ENCODE measurements at places on chromosomes 1 and 21.

GRCh38 chr1:225767634-225768540, 9.7 kb upstream of the SRP9 start:
- no peak for ATAC-seq

DNA sequence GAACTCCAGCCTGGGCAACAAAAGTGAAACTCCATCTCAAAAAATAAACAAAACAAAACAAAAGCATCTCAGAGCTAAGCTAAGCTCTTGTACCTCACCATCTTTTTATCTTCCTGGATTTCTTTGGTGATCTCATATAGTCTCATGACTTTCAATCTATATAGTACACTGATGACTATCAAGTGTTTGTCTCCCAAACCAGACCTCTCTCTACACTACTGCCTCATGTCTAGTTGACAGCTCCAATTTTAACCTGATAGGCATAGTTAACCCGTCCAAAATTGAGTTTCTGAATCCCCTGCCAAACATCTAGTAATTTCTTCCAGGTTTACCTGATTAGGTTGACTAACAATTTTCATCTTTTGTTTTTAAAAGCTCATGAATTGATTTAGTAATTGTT, 151.7 kb downstream of the COP1 start:
- ATAC-seq: no peak

DNA sequence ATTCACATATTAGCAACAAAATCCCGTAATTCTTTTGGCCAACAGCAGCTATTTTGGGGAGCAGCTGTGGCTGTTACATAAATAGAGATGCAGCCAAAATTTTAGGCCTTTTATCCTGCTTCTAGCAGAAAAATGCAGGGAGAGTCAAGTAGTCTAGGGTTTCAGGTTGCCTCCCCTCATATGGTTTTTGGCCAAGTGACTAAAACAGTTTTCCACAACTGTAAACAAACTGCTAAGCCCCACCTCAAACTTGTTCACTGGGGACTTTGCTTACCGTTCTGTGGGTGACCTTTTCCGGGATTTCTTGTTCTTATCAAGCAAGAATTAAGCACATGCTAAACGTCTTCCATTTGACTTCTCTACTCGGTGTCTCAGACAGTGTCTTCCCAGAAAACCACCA, 133.4 kb downstream of the EDEM3 start:
- ATAC-seq: no peak

DNA sequence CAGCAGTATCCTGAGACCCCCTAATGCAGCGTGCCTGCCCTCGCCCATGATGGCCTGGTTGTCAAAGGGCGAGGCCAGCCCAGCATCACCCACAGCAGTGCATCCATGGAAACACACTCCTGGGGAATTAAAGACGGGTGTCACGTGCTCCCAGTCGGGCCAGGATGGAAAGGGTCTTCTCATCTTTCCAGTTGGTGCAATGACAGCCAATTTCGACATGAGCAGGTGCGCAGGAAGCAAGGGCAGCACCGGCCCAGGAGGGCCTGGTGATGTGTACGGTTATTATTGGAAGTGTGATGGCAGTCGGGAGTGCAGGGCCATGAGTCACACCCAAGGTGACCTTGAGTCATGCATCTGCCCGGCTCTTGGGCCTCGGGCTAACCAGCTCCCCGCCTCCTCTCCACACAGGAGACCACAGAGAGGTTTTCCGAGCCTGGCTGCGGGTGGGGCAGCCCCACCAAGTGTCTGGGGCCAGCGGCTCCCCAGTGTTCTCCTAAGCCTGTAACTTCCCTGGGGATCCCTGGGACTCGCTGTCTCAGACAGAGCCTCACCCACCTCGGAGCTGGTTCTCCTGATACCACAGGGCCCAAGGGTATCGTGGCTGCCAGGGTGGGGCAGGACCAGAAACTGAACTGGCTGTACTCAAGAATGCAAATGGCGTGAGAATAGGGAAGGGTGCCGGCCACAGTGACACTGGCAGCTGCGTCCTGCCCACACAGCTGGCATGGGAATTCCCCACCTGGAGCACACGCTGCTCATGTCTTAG, 119.8 kb downstream of the SIK1 start:
- peak; percentile 88 for ATAC-seq

DNA sequence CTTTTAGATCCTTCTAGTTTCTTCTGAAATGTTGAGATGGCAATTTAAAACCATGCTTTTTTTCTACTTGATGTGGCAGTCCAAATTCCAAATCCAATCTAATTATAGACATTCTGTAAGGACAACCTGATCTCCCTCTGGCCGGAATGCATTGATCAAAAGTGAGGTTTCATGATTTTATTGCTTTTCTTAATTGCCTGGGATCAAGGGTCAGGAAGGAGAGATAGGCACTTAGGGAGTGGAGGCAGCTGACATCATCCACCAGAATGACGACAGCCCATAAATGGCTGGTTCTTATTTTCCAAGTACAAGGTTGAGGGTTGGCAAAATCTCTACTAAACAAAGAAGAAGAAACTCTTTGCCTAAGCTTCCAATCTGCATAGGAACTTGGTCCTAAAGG, 46.4 kb upstream of the SCCPDH start:
- ATAC-seq: no peak

GRCh38 chr1:119697598-119697997, 14.1 kb upstream of the PHGDH start:
- no peak for ATAC-seq

DNA sequence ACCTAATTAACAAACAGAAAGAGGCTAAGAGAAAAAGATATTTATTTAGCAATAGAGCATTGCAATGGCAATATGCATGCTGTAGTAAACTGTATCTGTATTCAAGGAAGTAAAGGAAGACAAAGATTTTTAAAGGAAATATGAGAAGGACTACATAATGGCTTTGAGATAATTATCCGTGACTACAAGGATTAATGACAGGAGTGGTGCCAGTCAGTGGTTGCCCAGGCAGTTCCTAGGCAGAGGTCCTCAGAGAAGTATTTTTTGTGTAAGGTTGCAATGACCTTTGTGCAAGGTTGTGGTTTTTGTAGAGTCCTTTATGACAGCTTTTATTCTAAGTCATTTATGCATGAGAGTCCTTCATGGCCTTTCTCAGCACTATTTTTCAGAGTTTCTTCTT, 711.1 kb upstream of the CHRM3 start:
- no peak for ATAC-seq

DNA sequence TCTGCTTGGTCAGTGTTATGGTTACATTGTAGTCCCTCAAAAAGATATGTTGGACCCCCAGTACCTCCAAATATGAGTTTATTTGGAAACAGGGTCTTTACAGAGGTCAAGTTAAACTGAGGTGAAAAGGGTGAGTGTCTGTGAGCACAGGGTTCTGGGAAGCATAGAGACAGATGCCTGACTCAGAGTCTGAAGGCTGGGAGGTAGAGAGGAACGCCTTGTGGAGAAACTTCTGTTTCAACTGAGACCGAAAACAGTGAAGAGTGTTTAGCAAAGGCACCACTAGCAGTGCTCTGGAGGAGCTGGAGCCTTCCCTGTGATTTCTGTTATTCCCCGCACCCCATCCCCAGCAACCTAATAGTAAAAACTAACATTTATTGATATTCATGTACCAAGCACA, 65.2 kb upstream of the LRRC8D start:
- no peak for ATAC-seq

DNA sequence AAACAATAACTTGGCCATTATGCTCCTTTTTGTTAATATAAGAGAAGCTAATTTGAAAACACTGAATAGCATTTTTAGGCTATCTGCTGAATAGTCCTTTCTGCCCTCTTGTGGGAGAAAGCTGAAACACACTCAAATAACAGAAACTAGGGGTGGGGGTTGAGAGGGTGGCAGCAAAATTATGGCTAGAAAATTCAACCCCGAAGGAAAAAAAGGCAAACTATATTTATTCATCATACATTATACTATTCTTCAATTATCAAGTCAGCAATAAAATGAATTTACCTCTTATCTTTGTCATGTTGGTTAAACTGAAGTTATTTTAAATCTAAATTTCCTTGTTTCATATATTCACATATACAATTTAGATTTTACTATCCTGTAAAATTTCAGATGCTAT, 255.9 kb downstream of the FAF1 start:
- ATAC-seq: no peak

DNA sequence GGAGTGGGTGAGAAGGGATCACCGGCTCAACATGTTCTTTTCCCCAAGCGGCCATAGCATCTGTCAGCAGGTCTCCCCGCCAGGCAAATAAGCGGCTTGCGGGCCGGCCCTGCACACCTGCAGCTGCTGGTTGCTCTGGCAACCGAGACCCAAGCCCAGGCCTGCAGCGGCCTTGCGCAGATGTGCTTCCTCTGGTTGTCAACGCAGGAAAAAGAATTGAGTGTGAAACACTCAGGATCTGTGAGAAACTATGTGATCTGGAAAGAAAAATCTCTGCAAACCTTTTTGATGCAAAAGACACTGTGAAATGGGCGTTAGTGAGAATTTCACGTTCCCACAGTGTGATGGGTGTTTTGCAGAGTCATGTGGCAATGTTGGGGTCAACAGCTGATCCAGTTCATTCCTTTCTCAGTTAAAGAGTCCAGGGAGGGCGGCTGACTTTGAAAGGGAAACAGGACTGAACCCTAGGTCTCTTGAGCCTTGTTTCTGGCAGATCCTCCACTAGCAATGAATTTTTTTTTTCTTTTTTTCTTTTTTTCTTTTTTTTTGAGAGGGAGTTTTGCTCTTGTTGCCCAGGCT, 28.4 kb downstream of the TOMM20 start:
- ATAC-seq: no peak

DNA sequence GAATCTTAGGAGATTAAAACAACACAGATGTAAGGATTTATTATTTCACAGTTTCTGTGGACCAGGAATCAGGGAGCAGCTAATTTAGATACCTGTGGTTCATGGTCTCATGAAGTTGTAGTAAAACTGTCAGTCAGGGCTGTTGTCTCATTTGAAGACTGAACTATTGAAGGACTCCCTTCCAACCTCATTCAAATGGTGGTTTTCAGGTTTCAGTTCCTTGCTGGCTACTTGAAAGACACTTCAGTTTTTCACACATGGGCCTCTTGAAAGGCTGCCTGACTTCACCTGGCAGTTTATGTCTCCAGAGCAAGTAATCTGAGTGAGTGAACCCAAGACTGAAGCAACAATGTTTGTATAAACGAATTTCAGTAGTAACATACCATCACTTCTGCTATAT, 915.9 kb downstream of the PLA2G4A start:
- no peak for ATAC-seq

DNA sequence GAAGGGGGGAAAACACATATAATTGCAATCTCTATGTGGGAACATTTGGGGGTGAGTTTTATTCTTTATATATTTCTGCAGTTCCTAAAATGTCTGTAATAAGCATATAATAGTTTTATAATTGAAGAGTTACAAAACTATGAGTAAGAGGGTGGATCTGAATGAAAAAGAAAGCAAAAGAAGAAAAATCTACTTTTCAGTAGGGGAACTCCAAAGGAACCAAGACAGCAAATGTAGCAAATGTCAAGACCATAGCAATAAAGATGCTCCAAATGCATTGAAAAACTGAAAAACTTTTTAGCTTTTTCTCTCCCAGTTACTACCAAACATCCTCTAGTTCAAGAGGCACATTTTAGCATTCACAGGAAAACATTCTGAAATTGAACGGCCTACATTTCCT, 434.8 kb downstream of the LMO4 start:
- ATAC-seq: no peak

DNA sequence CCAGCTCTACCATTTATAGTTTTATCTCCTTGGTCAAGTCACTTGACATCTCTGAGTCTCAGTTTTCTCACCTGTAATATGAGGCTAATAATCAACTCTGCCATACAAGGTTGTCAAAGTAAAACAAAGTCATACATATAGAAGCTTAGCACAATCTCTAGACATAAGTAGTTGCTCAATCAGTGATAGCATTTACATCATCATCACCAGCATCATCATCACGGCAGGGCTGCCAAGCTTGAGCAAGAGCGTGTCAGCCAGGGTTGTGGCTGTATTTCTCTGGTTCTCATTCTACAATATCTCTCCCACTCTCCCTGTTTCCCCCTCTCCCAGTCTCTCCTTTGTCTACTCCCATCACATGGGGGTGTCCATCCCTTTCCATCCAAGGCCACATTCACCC, 41.7 kb upstream of the COA6 start:
- no peak for ATAC-seq

GRCh38 chr1:30783256-30783915, 25.8 kb upstream of the LAPTM5 start:
- ATAC-seq: no peak

- peak; percentile 70 for ATAC-seq
These were observed 5.3 kb downstream of the MRPS15 start for GRCh38 chr1:36458910-36459309.

DNA sequence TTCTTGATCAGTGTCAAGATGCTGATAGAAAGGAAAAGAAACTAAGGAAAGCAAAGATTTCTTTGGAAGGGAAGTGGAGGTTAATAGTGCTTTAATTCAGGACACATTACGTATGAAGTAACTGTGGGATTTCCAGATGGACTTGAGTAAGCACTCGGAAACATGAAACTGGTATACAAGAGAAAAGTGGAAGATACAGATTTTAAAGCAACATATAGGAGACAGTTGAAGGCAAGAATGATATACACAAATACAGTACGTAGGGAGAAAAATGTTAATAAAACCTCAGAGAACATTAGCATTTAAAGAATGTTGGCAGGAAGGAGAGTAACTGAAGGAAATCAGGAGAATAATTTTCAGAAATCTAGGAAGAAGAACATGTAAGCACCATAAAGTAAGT, 730.9 kb upstream of the ADGRL2 start:
- no peak for ATAC-seq

DNA sequence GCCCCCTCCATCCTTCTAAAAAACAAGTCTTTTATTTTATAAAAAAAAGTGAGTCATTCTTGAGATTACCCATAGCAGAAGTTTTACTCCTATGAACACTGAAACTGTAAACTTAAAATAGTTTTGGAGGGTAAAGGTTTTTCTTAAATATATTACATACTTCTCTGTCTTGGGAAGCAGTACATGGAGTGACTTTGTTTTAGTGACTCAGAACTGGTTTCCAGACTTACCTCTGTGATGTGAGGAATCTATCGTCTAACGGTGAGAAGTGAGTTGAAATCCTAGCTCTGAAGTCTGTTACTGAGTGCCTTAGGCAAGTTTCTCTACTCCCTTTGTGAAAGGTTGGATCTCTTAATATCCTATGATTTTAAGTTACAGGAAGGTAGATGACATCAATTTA, 176.3 kb upstream of the POU3F1 start:
- no peak for ATAC-seq

- ATAC-seq: no peak
These were observed 338.1 kb downstream of the RPS6KC1 start for GRCh38 chr1:213389061-213389581.

GRCh38 chr1:28832966-28833365, 21.0 kb downstream of the OPRD1 start:
- ATAC-seq: no peak

DNA sequence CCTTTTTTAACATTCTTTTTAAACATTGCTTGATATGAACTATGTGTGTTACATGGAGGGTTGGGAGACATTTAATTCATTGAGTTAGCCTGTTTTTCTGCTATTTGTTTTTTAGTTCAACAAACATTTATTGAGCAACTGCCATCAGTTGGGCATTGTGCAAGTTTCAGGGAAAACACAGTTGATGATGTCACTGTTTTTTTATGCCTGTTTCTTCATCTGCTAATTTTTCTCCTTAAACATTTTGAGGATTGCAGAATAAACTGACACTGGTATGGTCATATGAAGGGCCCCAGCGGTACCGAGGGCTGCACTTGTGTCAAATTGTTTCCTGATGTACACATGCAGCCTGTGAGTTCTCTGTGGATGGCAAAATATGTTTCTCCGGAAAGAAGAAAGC, 253.0 kb downstream of the FGGY start:
- no peak for ATAC-seq

- no peak for ATAC-seq
These were observed 8.8 kb downstream of the FCRLB start for GRCh38 chr1:161730050-161730564.

- ATAC-seq: no peak
These were observed 1.4 kb downstream of the PRCC start for GRCh38 chr1:156768610-156769295.

All from stimulated activated memory B cell treated with anti-CD40 and anti-IgM and Interleukin-4, amounts not matched to agents 10 μg/mL and 1 μg/mL and 100 μg/mL, for 72 hours (primary cell).